ENCODE measurements at places on chromosomes 13 and 19. TPM values are rescaled to one million over a fixed set of nuclear protein-coding genes. Genes with fewer than 3 reads are reported as not detected.

KLF1 gene
- polyA plus RNA-seq, result 0.42 TPM

PRTN3 gene
- polyA plus RNA-seq, result 2.6 TPM

TMEM59L gene
- polyA plus RNA-seq, result 8.9 TPM

ICAM4 gene
- polyA plus RNA-seq, result 0.25 TPM

PTGIR gene
- polyA plus RNA-seq, result 3.5 TPM

AMER2 gene
- 0.03 TPM for polyA plus RNA-seq

ZIC2 gene
- polyA plus RNA-seq, result not detected

ZNF43 gene
- polyA plus RNA-seq, result 12.2 TPM

ZNF530 gene
- 3.6 TPM for polyA plus RNA-seq

ZNF253 gene
- polyA plus RNA-seq, result 12.4 TPM

CRB3 gene
- polyA plus RNA-seq, result not detected

C19orf67 gene
- polyA plus RNA-seq, result not detected

ETV2 gene
- 2.4 TPM for polyA plus RNA-seq

COL5A3 gene
- polyA plus RNA-seq, result 67.4 TPM

PSG6 gene
- 0.16 TPM for polyA plus RNA-seq

CSNK1G2 gene
- polyA plus RNA-seq, result 37.1 TPM

SHD gene
- polyA plus RNA-seq, result 117 TPM

ERICH6B gene
- polyA plus RNA-seq, result 1.2 TPM

LGALS7B gene
- not detected for polyA plus RNA-seq

GRIN3B gene
- 0.13 TPM for polyA plus RNA-seq

Measured in forelimb muscle (tissue), 1 donor.